ENCODE measurements at places on chromosomes 2 and 18.

- no peak for DNase-seq
Observed at GRCh38 chr18:45201489-45201888, 413.8 kb upstream of the SLC14A2 start.

DNA sequence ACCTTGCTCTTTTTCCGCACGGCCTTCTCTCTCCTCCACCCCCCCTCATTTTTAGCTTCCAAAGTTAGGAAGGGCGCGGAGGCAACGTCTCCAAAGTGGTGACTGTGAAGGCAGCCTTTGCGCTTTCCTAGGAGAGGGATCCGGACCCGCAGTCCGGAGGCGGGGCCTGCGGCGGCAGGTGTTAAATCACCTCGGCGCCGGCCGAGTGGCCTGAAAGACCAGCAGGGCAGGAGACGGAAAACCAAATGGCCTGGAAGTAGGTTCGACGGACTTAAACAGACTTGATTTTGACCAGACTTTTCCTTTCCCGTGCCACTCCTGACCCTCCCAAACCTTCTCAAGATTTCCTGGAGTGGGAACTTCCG, 615 bp downstream of the GORASP2 start:
- DNase-seq = no peak

DNA sequence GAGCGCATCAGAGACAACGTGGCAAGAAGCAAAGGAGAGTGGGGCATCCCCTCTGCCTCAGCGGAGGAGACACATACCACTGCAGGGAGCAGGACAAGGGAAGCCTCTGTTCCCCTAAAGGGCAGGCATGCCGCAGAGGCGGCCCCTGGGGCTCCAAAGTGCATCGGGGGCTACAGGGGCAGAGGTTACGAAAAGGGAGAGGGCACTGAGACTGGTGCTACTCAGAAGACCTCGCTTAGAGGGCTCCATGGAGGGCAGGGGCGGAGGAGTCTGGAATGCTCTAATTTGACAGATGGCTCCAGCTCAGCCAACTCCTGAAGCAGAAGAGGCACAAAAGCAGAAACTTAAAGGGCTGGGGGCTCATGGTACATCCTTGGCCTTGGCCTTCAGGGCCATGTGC, 39.8 kb downstream of the FAM178B start:
- DNase-seq = no peak

- no peak for DNase-seq
Observed at GRCh38 chr2:33607251-33607721, 8.2 kb upstream of the FAM98A start.

DNA sequence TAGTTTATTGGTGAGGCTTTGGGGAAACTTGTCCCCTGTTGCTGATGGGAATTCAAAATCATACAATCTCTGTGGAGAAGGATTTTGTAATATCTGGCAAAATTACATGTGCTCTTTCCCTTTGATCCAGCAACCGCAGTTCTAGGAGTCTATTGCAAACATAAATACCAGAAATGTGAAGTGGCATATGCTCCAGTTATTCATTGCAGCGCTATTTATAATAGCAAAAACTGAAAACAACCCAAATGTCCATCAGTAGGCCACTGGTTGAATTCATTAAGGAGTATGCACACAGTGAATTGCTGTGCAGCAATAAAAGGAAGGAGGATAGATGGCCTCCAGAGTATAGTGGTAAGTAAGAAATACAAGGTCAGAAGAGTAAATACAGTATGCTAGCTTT, 76.5 kb downstream of the HNRNPLL start:
- DNase-seq = no peak

DNA sequence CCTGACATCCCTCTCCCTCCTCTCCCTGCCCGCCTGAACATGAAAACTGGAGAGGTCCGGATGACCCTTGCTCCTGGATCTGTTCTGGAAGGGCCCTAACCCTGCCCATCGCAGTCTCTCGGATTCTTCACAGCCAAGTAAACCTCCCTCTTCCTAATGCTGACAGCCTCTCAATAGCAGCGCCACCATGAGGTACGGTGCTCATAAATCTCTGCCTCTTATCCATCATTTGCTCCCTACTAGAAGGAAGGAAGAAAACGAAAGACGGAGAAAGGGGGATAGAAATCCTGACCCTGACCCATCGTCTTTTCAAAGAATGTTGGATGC, 257.9 kb downstream of the BCL11A start:
- no peak for DNase-seq

DNA sequence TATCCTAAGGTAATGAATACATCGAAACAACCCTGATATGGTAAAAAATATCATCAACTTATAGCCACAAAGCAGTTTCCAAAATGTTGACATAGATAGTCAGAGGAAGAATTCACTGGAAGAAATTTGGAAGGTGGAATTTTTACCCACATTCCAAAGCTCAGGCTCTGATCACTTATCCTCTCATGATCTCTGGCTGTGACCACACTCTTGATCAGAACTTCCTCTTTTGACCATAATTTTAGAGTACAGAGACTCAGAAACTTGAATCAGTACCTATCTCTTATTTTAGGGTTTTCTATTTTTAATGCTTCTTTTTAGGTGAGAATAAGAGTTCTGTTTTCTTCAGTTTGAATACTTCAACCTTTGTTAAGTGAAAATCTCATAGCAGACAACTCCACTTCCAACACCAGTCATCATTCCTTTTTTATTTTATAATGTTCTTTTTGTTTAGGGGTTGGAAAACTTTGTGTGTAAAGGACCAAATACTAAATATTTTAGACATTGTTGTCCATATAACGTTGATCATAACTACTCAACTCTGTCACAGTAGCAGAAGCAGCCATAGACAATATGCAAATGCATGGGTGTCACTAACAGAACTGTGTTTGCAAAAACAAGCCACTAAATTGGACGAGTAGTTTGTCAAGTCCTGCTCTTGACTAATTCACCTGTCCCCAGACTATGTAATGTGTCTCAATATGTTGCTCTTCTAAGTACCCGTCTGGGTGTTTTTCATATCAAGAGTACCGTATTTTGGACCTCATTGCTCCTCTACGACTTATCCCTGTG, 891.6 kb upstream of the CRIM1 start:
- DNase-seq = no peak

DNA sequence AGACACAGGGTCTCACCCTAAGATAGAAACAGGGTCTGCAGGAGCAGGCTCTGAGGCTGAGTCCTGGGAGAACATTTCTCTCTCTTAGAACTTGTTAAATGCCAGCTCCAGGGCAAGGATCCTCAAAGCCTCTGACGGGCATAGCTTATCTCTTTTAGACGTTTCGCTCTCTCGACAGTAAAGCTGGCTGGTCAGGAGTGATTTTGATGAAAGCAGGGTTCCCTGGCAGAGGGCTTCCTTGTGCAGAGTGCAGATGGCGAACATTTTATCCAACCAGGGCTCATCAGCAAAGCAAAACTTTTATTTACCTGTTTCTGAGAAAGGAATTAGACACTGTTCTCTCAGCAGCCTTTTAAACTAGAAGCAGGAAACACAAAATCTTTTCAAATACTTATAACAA, 350.8 kb downstream of the ALK start:
- no peak for DNase-seq

DNA sequence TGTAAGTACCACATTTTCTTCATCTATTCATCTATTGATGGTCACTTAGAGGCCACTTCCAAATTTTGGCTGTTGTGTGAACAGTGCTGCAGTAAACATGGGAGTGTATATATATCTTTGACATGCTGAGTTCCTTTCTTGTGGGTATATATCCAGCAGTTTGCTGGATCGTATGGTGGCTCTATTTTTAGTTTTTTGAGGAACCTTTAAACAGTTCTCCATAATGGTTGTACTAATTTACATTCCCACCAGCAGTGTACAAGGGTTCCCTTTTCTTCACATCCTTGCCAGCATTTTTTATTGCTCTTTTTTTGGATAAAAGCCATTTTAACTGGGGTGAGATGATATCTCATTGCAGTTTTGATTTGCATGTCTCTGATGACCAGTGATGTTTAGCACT, 7.3 kb upstream of the ATP5MC3 start:
- no peak for DNase-seq

DNA sequence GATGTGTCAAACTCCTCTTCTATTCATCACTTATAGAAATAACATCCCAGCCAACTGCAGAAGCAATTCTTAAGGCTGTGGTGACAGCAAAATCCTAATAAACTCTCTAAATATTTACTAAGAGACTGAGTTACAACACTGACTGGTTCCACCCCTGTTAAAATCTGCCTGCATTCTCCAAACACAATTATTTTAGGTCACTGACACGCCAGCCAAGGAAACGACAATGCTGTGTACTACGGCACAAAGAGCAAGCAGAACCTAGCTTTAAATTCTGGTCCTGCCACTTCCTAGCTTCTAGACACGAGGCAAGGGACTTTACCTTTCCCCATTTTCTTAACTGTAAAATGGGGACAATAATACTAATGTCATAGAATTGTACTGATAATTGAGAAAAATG, 4.1 kb downstream of the CYRIA start:
- DNase-seq = no peak

DNA sequence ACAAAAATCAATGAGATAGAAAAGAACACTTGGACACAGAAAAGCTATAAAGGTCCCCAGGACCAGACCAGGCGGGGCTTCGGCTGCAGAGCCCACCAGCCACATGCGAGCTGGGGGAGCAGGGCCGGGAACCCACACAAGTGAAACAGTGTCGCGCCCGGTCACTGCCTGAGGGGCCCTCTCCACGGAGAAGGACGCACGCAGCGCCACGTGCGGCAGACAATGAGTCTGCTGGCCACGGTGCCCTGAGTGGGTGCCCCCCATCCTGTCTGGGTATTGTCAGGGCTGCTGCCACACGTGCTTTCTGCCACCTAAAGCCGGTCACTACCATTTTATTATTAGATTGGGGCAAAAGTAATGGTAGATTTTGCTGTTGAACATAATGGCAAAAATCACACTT, 207.9 kb upstream of the HDAC4 start:
- DNase-seq = no peak

DNA sequence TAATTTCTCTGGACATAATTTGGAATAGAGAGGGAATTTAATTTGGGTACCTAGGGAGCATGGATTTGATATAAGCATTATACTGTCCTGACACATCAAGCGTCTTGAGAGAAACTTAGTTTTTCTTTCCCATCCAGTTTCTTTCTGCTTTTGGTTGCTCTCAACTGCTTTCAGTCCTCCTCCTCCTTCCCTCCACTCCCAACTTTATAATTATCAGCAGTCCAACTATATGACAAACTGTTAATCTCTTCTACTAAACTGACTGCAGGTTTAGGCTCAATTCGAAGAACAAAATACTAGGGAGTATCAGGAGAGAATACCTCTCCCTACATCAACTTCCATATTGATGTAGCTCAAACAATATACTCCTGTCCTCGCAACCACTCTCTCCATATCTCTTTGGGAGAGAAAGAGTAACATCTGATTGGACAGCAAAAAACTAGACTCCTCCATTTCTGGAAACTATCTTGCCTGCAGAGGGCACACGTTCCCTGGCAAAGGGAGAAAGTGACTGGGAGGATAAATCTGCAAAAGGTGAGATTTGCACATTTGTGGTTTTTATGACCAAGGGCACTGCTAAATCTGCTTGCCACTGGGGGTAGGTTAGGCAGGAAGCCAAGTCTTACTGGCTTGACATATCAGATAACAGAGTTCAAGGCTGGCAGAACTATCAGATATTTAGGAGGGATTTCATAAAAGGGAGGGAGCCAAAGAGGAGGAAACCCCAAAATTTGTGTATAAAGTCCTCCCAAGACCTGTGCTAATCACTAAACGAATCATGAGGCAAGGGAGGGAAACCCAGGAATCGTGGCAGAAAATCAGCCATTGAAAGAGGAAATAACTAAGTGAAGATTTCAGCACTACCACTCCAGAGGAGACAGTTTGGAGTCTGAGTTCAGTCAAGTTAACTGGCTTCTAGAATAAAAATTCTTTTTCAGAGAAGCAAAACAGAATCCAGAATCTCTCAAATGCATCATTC, 40.0 kb downstream of the ICA1L start:
- no peak for DNase-seq

- no peak for DNase-seq
Observed at GRCh38 chr2:15941481-15941850, 1.1 kb downstream of the MYCN start.

- no peak for DNase-seq
Observed at GRCh38 chr2:27379836-27380625, 503 bp downstream of the ZNF513 start.

DNA sequence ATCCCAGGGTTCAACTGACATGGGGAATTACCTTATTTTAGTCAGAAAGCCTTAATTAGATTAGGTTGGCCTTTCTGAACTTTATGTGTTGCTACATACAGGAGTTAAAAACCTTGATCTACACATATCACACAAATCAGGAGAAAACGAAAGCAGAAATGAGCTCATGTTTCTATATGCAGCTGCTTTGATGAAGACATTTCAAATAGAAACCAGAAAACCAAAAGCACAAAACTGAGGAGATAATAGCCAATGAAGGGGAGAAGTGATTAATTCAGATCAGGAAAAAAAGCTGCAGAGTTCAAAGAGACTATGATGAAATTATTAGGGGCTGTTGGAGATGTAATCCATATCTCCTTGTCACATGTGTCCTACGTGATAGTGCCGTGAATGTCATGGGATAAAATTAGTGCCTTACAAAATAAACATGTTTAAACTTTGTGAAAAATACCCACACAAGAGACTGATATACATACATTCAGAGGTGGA, 255.0 kb downstream of the CAMKMT start:
- no peak for DNase-seq

- DNase-seq = no peak
Observed at GRCh38 chr18:79785831-79786230, 11.9 kb upstream of the KCNG2 start.

DNA sequence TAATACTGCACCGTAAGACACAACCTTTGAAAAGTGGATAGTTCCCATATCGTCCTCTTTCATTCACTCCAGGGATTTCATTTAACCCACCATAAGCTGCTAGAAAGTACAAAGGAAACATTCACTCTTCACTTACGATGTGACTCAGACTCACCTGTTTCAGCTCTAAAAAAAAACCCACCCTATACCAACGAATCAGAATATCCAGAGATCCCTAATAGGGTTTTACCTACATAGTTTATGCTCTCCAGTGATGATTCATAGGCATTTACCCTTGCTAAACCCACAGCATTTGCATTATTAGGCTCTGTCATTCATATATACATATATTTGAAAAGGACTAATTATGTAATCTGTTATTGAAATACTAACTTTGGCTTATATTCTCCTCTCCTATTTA, 60.2 kb downstream of the PRPF40A start:
- DNase-seq = no peak

- no peak for DNase-seq
Observed at GRCh38 chr2:119694845-119695521, 16.0 kb downstream of the TMEM177 start.

DNA sequence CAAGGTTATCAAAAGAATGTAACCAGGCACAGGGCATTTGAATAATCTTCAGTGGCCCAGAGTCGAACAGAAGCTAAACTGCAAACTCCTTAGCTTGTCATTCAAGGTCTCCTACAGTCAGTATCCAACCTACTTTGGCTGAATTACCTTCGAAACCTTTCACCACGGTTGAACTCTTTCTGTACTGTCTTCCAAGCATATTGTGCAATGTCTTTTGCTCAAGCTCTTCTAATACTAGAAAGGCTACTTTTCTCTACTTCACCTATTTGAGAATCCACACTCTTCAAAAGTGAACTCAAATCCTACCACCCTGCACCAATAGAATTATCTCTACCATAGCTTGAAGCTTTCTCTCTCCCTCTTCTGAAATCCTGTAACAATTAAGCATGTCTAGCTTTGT, 142.9 kb downstream of the NR4A2 start:
- DNase-seq = no peak

GRCh38 chr2:219399716-219400478, 12.2 kb upstream of the DNPEP start:
- DNase-seq = no peak

Measured in activated CD4-positive, CD25-positive, alpha-beta regulatory T cell treated with anti-CD3 and anti-CD28 coated beads, Interleukin-2, amount 50 U/mL, for 16 hours (primary cell).